ENCODE measurements at places on chromosomes 7 and 10.

DNA sequence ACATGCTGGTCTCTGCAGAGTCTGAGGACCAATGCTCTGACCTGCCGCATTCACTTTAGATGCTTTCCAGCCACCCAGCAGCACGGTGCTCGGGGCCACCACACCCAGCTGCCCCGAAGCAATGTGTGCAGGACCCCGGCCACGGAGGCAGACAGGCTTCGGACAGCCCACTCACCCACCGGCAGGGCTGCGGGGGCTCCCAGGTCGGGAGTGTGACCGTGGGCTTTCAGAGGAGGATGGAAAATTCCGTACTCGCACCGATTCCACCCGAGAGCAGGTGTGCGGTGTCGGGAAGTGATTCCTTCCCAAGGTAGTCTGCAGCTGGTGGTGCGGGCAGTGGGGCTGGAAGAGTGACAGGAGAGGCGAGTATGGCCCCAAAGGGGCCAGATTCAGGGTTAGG, 190.9 kb downstream of the DNAJB6 start:
- DNase-seq: no peak

GRCh38 chr10:129773359-129773990, 190.6 kb downstream of the EBF3 start:
- no peak for DNase-seq

DNA sequence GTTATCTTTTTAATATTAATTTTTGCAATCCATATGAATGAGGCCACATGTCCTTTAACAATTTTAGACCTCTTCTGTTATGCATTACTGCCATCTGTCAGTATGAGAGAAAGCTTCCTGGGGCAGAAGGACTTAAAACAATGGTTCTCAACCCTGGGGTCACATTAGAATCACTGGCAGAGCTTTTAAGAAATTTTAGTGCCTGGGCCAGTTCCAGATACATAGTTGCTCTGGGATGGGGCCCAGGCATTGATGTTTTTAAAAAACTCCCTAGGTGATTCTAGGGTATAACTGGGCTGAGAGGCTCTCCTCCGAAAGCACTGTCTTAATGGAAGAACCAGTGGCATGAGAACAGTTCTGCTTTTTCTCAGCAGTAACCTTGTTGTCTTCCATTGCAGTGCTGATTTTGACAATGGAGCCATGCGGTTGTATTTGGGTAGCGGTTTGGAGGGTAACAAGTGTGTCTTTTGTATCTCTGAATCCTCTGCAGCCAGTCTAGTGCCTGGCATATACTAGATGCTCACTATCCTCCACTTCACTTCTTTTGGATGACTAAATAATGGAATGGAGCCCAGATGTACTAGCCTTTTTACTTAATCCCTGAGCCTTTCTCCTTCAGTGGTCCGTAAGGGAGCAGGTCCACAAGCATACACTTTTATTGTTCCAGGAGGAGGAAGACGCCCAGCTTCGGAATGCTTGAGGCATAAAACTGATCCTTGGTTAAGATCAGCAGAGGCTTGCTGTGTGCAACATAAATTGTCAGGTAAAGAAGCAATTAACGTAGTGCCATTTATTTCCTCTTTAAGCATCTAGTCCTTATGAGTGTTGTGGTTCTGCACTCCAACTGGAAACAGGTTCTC, 227.1 kb downstream of the AUTS2 start:
- DNase-seq: no peak

DNA sequence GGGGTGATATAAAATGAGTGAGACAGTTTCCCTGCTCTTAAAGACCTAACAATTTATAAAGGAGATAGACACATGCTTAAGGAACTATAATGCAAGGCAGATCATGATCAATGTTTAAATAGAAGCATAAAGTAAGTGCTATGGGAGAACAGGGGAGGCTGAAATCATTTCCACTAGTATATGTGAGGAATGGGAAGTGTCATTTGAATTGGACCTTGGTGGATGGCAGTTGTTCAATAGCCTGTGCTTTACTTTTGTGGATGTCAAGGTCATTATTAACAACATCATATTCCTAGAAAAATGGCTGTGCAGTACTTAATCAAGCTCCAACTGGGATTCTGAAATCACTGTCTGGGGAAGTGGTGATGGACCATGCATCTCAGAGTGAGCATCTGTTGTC, 14.7 kb downstream of the NPY start:
- no peak for DNase-seq

All from NCI-H1417 (cell line).